Kidney (tissue), 22 donors: ENCODE measurements at places on chromosomes 3 and 15. TPM values are rescaled to one million over a fixed set of nuclear protein-coding genes. Genes with fewer than 3 reads are reported as not detected.

Gene C2CD4B
- 4.2 TPM for total RNA-seq

Gene BAHD1
- 28.4 TPM for total RNA-seq

DNA sequence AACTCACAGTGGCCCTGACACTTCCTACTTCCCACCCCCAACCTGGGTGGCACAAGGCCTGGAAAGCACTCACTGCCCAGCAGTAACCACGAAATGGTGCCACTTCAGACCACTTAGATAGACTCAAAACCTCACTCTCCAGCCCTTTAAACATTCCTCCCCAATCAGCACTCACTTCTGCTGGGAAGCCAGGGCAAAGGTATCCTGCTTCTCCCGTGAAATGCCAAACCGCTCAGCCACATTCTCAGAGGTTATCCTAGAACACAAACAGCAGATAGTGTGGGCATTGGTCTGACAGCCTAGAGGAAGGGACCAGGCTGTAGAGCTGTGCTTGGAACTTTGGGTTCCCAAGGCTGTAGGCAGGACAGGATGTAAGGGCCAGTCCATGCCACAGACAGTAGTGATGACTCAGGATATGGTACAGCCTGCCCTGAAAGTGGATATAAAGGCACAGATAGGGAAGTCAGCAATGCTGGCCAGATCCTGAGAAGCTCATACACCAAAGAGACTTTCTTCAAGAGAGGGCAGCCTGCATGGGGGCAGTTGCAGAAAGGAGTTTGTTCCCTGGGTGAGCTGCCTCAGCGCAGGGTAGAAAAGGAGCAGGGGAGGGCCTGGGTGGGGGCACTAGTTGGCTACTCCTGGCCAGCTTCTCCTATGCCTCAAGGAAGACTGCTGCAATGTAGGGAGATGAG lies 9.2 kb downstream of the ACAA1 start:
- DNase-seq, result no peak

- DNase-seq, result no peak
Measured at GRCh38 chr3:4983739-4984510, 4.7 kb downstream of the BHLHE40 start.

GRCh38 chr3:197292083-197292646 lies 6.2 kb downstream of the DLG1 start:
- DNase-seq, result no peak

- no peak for DNase-seq
Measured at GRCh38 chr3:148998715-148999423, 7.5 kb downstream of the GYG1 start.

- DNase-seq, result no peak
Measured at GRCh38 chr3:124318656-124319055, 326.7 kb upstream of the ROPN1 start.

GRCh38 chr3:50568947-50569749 lies at the start of gene HEMK1:
TSS of gene HEMK1 (plus strand) at chr3:50569522. CDS start at chr3:50571105, 1,583 bp downstream.
- peak; percentile 98 for DNase-seq
